HTR-8/SVneo (cell line): ENCODE measurements at places on chromosomes 12 and 14.

DNA sequence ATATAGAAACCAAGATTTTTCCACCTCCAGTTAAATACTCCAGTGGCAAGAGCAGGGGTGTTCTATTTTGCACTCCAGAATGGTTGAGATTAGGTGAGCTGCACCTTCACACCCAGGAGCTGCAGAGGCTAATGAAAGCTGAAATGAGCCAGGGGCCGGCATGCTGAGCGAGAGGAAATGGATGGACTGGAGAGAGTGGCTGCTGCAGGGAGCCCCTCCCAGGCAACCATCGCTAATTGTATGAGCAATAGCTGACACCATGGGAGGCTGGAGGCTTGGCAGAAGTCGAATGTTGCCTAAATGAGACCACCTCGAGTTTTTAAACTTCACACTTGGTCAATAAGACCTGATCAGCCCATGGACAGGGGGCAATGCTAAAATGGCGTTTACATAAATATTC is 301.8 kb upstream of the TMPO start:
- no peak for DNase-seq

DNA sequence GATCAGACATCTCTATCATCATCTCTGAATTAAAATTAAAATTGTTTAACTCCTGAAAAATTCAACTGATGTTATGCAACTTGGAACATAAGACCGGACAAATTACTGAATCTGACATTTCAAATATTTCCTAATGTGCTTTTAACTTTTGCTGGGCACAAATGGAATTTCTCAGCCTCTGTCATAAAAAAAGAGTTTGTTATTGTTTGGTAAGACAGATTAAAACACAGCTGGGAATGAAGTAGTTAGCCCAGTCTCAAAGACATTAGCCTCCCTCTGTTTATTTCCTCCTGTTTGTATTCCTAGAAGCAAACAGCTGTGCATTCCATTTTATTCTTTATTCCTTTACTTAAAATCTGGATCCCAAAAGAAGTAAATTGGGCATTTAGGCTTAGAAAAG is 29.4 kb downstream of the PLEKHA5 start:
- DNase-seq, result no peak

DNA sequence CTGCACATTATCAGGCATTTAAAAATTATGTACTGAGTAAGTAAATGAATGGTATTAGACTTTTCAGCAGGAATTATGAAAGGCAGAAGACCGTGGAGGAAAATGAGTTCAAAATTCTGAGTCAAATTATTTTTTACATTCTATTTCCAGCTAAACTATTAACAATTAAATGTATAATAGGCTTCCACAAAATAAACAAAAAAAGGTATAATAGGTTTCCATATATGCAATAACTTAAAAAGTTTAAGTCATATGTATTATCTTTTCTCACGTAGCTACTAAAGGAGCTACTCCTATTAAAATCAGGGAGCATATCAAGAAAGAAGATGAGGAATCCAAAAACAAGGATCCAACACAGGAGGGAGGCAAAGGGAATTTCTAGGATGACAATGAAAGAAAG is 11.4 kb upstream of the VCPKMT start:
- no peak for DNase-seq

- no peak for DNase-seq
Measured at GRCh38 chr12:48512855-48513254, 12.6 kb upstream of the OR8S1 start.

DNA sequence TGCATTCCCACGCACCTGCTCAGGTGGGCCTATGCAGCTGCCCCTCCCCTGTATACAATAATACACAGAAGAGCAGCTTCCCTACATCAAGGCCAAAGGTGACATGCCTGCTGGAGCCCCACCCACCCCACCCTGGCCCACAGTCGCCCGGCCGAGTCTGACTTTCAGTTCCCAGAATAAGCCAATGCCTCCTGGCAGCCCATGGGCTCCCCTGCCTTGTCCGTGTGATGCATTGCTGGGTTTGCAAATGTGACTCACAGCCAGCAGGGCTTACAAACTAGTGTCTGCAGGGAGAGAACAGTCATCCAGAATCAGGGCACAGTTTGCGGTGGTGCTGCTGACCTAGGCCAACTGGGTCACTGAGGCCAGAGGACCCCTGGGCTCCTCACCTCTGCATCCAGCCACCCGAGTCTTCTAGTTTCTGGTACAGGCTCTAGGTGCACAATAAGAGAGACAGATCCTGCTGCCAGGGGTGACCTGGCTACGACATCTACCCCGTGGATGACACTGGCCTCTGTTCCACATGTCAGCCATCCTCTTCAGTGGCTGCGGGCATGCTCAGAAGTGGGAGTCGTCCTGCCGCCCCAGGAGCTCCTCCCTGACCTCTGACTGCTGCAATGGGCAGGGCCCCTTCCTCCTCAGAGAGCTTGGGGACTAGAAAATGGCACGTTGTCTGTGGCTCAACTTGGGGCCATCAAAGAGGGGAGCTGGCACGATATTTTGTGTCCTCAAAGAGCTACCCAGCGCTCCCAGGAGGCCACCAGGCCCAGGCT is 84.5 kb downstream of the CHGA start:
- no peak for DNase-seq

DNA sequence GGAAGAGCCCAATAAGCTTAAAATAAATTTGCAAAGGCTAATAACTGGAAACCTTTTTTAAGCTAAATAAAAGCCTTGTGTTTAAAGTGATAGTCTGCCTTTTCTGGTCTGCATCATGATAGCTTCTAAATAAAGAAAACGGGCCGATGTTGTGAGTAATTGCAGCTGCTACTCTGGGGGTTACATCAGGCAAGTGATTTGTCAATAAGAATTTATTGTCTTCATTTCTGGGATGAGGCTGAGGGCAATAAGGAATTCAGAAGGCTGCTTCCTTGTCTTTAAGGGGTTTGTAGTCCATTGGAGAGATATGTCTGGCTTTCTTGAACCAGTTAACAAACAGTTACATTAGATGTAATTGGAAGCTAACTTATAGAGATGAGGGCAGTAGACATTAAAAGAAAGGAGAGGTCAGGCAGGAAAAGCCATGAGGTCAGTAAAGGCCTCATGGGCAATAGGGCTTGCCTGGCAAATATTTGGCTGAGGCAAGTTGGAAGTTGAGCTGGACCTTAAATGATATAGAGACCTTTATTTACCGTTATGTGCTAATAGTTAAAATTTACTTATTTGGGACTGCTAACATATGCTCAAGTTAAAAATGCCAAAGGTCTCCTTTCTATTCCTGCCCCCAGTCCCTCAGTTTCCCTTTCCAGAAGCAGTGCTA is 85.0 kb downstream of the CRADD start:
- DNase-seq, result no peak

DNA sequence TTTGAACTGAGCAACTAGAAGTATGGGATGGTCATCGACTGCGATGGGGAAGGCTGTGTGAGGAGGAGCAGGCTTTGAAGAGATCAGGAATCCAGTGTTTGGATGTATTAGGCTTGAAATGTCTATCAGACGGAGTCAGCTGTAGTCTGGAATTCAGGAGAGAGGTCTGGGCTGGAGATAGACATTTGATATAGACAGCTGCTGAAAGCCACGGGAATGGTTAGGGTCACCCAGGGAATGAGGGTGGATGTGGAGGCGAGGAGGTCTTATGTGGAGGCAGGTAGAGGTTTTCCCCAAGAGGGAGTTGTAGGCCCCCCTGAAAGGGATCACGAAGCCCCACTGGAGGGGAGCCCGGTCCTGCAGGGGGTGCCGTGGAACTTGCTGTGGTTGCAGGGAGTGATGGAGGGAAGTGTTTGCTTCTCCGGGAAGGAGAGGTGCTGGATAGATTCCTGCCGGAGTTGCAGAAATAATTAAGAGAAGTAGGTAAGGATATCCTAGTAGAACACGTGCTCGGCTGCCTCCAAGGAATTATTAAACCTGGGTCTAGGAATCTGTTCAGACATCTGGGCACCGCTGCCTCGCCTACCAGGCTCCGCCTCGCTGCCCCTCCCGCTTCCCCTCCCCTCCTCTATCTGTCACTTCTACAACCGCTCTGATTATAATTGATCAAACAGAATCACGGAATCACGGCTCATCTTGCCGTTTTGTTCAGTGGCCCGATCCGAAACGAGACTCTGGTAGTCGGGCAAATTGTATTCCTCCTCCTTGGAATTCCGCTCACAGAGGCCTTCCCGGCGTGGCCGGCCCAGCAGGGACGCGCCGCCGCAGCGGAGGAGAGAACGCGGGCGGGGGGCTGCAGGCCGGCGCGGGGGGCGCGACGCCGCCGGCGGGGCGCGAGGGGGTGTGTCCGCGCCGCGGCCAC is 826 bp upstream of the CACNA1C start:
- no peak for DNase-seq

- no peak for DNase-seq
Measured at GRCh38 chr12:65955452-65955851, 131.2 kb downstream of the HMGA2 start.

DNA sequence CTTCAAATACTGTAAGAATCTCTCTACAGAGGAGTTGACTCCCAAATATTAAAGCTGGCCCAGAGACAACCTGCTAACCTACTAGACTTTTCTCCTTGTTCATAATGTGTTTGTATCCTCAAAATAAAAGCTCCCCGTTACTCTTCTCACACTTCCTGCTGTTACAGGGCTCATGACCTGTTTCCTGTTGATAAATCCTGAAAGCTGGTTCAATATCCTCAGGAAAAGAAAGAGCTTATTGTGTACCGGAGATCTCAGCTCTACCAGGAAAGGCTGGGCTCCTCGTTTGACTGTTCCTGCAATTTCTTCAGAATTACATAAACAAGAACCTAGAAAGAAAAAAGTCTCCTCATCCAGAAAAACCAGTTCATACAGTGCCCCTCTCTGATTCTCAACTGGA is 30.8 kb downstream of the CLEC1A start:
- no peak for DNase-seq

DNA sequence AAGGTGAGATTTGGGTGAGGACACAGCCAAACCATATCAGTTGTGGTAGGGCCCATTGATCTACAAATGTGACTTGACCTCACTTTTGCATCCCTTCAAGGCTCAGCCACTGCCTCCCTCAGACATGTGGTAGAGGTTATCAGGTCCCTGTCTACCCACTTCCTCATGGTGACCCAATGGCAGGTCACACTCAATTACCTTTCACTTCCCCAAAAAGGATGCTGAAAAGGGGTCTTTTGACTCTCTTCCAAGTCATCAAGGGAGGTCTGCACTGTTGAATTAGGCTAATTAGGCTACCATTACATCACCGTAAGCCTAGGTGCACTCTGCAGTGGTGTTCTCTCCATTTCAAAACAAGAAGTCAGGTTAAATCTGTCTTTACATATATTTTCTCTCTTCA is 22.6 kb upstream of the DRAM1 start:
- no peak for DNase-seq

DNA sequence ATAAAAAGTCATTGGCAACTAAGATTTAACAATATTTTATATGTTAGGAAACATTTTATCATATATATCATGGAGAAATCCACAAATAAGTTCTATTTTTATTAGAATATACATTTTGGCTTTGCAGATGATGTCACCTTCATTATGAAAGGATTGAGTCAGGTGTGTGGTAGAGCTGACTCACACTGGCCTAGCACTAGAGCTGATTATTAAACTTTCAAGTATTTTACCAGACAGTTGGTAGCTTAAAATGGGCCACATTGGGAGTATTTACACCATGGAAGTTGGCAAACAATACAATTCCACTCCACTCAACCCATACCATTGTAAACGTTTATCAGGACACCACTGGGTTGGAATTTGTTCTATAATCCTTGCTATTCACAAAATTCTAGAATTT is 1036.6 kb downstream of the TRHDE start:
- DNase-seq, result no peak

- DNase-seq, result no peak
Measured at GRCh38 chr14:49770212-49770817, 2.4 kb downstream of the KLHDC2 start.

- no peak for DNase-seq
Measured at GRCh38 chr12:107779077-107779831, 4.8 kb downstream of the ASCL4 start.

- no peak for DNase-seq
Measured at GRCh38 chr14:95380350-95381042, 60.8 kb upstream of the CLMN start.

- DNase-seq, result no peak
Measured at GRCh38 chr14:67815573-67816225, 691 bp downstream of the ZFYVE26 start.

GRCh38 chr12:75990189-75990912 is 41.2 kb downstream of the PHLDA1 start:
- no peak for DNase-seq

DNA sequence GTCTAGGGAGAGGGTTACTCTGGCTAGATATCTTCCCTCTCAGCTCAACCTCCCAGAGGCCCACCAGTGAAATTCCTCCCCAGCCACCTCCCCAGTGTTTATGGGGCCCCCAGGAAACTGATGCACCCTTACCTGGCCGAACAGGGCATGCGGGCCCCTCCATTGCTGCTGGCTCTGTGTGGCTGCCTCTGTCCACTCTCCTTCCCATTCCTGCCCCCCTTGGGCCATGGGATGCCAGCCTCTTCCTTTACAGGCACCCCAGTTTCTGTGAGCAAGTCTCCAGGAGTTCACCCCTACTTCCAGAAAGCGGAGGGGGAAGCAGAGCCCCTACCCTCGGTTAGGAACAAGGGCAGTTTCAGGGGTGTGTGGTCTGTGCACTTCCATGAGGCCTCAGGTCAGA is 19.4 kb upstream of the ZDHHC22 start:
- DNase-seq, result no peak
